ENCODE measurements at places on chromosomes 1 and 21.

GRCh38 chr1:51210055-51210454 lies 26.0 kb upstream of the RNF11 start:
- DNase-seq, result no peak

GRCh38 chr1:28078680-28079626 lies 9.5 kb downstream of the EYA3 start:
- no peak for DNase-seq

DNA sequence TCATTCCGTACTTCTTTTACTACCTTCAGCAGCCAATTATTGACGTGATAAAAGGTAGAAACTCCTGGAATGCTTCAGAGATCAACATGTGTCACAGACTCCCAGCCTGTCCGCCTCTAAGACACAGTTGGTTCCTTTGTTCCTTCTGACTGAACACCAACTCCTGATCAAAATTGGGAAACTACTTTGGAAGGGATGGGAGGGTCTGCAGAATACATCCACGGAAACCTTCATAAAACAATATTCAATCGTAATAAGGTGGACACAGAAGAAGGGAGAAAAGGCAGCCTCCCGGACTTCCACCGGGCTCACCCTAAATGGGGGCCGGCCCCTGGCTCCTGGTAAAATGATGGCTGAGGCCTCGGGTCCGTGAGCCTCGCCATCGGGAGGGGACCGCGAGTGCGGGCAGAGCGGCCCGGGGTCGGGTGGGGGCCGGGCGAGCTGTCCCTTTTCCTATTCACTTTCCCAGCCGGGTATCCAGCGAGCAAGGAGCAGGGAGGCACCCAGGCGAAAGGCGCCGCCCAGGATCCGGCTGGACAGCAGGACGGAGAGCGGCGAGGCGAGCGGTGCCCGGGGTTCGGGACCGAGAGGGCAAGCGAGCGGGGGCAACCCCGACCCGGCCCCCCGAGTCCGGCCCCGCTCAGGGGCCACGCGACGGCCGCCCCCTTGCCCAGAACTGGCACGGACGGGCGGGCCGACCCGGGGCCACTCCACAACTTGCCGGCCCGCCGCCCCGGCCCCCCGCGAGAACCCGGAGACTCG lies 805 bp downstream of the NRIP1 start:
- no peak for DNase-seq

- DNase-seq, result no peak
These were observed 1.2 kb downstream of the LMOD1 start for GRCh38 chr1:201945157-201945556.

- DNase-seq, result no peak
These were observed 192.3 kb downstream of the AMY1C start for GRCh38 chr1:103942029-103942428.

- no peak for DNase-seq
These were observed 21.6 kb downstream of the URB1 start for GRCh38 chr21:32370998-32371766.

DNA sequence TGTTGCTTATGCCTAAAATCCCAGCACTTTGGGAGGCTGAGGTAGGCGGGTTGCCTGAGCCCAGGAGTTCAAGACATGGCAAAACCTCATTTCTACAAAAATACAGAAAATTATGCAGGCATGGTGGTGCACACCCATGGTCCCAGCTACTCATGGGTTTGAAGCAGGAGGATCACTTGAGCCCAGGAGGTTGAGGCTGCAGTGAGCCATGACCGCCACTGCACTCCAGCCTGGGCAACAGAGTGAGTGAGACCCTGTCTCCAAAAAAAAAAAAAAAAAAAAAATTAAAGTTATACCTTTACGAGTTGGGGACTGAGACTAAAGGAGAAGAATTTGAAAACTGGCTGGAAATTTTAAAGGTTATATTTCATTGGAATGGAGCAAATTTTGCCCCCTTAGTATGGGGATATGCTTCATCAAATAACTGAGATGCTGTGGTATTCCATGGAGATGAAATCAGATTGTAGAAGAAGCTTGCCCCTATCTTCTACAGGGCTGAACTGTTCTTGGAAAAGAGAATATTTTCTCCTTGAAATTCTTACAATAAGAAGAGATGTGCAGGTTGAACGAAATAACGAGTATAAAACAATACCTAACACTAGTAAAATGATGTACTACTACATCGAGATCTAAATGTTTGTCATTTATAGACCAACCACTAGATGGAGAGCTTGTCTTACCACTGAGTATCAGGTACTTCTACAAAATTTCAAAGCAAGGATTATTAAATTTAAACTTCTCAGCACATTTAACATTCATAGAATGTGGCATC lies 34.9 kb upstream of the SCYL3 start:
- no peak for DNase-seq

DNA sequence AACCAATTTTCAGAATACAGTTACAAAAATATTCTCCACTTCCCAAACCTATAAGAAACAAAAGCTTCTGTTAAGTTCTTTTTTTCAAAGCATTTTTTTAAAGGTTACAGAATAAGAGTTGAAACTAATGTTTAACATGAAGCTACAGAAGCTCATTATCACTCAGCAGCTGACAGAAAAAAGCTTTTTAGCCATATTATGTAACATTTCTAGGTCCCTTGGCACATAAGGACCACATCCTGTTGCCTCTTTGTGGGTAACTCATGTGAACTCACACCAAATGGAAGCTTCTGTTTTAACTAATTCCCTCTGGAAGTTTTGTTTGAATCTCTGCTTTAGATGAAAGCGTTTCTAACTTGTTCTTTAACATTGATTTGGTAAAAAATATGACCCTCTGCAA lies 242.5 kb upstream of the TMPRSS15 start:
- DNase-seq, result no peak

GRCh38 chr1:234549447-234550021 lies 60.4 kb downstream of the IRF2BP2 start:
- DNase-seq, result no peak

DNA sequence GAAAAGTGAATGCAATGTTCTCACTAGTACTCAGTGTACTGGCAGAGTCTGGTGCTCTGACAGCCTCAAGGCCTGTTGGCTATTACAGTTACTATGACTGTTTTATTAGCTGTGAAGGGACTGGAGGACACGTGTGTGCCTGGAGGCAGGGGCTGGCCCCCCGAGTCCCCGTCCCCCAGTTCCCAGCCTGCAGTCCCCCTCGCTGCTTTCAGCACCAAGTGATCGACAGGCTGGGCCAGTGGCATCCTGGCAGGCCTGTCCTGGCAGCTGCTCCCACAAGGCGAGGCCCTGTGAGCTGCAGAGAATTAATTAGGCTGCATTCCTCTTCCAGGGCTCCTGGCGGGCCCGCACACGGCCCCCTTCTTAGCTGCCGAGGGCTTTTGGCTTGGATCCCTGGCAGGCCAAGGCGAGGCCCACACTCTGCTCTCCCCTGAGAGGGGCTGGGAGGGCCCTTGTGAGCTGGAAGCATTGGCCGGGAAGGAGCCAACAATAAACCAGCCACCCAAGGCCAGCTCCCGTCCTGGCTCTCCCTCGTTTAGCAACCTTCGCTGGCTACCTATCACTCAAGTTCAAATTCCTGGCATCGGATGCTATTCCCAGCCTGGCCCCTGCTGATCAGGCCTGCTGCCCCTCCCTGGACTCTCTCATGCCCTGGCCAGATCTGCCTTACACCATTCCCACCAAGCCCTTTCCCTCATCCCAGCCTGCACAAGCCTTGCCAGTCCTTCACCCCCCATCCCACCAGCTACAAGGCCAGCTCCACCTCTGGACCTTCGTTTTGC lies 9.8 kb downstream of the EDN2 start:
- no peak for DNase-seq

GRCh38 chr1:205373798-205374175 lies 17.1 kb upstream of the KLHDC8A start:
- no peak for DNase-seq

- DNase-seq, result no peak
These were observed 79.0 kb downstream of the CASZ1 start for GRCh38 chr1:10717296-10718082.

DNA sequence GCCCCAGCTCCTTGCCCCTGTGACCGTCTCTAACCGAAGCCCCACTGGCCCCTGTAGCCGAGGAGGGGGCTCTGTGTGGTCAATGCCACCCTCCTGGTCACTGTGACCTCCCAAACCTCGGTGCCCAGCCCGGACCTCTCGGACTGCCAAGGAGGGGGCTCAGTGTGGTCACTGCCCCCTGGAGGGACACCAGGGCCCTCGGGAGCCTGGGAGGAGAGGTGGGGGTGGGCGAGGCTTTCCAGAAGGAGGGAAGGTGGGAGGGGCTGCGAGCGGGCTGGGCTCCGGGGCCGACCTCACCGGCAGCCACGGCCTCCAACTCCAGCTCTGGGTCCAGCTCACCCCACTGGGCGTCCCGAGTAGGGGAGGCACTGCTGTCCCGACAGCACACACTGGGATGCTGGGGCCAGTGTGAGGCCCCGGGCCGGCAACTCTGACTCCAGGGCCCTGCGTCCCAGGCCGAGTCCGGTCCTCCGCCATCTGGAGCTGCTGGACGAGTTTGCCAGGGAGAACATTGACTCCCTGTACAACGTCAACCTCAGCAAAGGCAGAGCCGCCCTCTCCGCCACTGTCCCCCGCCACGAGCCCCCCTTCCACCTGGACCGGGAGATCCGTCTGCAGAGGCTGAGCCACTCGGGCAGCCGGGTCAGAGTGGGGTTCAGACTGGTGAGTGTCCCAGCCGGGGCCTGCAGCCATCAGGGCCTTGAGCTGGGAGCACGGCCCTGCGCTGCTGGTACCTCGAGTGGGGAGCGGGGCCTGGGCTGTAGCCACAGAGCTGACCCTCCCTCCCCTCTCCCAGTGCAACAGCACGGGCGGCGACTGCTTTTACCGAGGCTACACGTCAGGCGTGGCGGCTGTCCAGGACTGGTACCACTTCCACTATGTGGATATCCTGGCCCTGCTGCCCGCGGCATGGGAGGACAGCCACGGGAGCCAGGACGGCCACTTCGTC lies 6.4 kb downstream of the SCNN1D start:
- DNase-seq, result no peak

DNA sequence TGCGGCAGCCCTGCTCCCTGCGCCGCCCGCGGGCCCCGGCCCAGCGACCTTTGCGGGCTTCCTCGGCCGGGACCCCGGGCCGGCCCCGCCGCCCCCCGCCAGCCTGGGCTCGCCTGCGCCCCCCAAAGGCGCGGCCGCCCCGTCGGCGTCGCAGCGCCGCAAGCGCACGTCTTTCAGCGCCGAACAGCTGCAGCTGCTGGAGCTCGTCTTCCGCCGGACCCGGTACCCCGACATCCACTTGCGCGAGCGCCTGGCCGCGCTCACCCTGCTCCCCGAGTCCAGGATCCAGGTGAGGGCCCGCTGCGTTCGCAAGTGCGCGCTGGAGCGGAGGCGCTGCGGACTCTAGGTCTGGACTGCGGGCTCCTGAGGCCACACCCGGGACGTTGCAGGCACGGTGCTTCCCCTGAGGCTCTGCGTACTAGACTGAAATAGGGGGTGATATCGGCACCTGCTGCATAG lies 351 bp downstream of the MIXL1 start:
- no peak for DNase-seq

GRCh38 chr1:203340112-203340790 lies 10.7 kb downstream of the FMOD start:
- peak; percentile 31 for DNase-seq

DNA sequence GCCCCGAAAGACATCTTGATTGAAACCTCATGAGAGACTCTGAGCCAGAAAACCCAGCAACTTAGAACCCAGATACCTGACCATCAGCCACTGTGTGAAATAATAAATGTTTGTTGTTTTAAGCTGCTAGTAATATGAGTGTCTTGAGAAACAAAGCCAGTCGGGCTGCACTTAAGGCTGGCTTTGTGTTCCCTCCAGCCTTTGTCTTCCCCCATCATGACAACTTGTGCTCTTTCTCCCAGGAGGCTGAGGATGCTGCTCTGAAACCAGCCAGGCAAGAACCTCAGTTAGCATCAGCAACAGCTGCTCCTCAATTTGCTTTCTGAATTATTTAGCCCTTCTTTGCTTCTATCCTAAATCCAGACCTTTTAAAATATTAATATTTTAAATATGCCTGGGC lies 78.2 kb downstream of the SLC16A1 start:
- no peak for DNase-seq

- DNase-seq, result no peak
These were observed 14.1 kb downstream of the EPHA2 start for GRCh38 chr1:16141573-16142336.

GRCh38 chr1:241553886-241554592 lies 21.9 kb downstream of the KMO start:
- no peak for DNase-seq

All from T1000 (cell line).